ENCODE measurements at places on chromosomes 12 and 14. TPM values are rescaled to one million over a fixed set of nuclear protein-coding genes. Genes with fewer than 3 reads are reported as not detected.

The KRT86 gene
- not detected for total RNA-seq

The JPH4 gene
- 10.6 TPM for total RNA-seq

The DERA gene
- total RNA-seq = 53.8 TPM

The KMT2D gene
- 81.4 TPM for total RNA-seq

The ARID2 gene
- 97.8 TPM for total RNA-seq

The C12orf43 gene
- 11.4 TPM for total RNA-seq

The COL2A1 gene
- total RNA-seq = 150 TPM

The TWF1 gene
- 93.8 TPM for total RNA-seq

The MYH7 gene
- 69.1 TPM for total RNA-seq

The PMCH gene
- not detected for total RNA-seq

The ADAMTS20 gene
- 1.6 TPM for total RNA-seq
